ENCODE measurements at places on chromosomes 3 and 15.
A peak's percentile ranks its signal among the peaks of the same experiment; 100 is the strongest.

- no peak for DNase-seq
Observed at GRCh38 chr3:169432708-169433432, 230.6 kb downstream of the MECOM start.

DNA sequence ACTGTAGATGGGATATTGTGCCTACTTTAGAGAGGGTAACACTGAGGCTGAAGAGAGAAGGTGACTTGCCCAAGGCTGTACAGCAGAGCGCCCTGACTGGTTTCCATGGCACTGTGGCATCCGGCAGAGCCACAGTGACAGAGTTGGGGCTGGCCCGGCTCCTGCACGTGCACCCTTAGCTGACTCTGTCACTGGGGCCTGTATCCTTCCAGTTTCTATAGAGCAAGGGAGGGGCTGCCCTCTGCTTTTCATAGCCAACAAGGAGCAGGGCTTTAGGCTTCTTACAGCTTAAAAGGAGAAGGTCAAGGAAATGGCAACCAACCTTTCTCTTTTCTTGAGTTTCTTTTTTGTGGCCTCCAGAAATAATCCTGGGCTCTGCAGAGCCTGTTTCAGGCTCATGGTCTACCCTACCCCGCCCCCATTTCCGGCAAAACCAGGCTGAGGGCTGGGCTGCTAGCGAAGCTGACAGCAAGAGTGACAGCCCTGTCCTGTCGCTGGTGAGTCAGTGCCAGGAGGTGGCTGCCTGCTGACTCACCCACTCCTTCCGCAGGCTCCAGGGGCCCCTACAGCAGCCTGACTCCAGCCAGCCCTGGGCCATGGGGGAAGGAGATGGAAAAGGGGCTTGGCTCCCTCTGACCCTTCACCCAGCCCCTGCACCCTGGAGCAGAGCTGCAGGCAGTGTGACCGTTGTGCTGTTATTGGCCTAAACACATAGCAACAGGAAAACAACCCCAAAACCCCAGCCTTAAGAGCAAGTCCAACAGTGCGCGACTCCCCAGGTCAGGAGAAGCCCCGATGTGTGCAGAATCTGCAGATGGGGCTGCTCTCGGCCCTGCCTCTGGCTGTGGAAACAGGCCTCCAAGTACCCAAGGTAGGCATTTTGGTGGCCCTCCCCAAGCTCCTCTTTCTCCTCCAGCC lies 29.8 kb downstream of the SLC6A6 start:
- DNase-seq: peak; percentile 72

DNA sequence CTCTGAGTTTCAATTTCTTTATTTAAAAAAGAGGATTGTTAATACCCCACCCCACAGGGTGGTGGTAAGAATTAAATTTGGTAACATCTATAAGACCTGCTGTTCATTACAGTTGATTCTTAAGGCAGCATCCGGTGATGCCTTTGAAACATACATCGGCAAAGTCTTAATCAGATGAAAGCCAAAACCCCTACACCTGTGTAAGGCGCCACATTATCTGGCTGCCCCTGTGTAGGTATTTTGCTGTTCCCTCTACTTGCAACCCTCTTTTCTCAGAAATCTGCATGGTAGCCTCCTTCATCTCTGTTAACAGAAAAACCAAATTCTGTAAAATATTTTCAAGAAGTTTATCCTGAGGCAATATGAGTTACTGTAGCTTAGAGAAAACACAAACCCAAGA lies 90.0 kb downstream of the ST6GAL1 start:
- DNase-seq: no peak

DNA sequence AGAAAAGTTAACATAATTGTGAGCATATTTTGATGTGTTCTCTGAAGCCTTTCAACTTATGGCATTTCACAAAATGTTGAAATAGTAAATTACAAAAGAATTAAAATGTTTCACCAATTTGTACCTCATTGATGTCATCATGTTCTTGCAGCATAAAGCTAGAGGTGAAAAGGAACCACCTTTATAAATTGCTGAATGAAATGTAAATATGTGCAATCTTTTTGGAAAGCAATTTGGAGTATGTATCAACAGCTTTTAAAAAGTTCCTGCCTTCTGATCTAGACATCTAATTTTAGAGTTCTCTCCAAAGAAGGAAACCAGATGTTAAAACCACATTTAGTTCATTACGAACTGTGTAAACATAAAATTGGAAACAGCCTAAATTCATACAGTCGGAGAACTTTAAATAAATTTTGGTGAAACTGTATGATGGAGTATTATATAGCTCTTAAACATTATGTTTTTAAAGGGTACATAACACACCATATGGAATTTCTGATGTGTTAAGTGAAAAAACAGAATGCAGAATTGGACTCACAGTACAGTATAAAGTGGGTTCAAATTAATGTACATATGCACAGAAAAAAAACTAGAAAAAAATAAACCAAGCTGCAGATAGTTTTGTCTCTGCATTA lies 311.2 kb upstream of the NAALADL2 start:
- no peak for DNase-seq

GRCh38 chr3:12948891-12949711 lies 107.7 kb upstream of the RPL32 start:
- peak; percentile 58 for DNase-seq

DNA sequence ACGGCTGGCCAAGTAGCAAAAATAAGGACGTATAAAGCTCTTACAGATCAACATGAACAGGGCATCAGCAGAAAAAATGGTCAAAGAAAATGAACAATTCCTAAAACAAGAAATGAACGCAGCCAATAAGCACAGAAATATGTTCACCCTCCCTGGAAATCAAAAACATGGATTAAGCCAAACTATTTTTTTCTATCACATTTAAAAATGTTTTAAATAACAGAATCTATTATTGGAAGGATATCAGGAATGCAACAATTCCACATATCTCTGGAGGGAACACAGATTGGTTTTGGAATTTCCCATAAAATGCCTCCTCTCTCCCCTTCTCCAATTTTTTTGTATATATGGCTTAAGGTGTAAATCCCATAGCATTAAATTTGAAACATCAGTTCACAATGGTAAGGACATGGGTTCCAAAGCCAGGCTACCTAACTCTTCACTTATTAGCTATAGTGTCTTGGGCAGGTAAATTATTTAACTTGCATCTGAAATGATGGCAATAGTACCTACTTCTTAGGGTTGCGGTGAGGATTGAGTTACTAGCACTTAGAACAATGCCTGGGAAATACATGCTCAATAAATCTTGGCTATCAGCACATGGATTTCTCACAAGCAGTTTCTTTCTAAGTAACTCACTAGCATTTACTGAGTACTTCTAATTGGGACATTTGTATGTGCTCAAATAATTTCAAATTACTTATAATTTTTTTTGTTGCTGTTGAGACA lies 10.1 kb downstream of the UACA start:
- no peak for DNase-seq

DNA sequence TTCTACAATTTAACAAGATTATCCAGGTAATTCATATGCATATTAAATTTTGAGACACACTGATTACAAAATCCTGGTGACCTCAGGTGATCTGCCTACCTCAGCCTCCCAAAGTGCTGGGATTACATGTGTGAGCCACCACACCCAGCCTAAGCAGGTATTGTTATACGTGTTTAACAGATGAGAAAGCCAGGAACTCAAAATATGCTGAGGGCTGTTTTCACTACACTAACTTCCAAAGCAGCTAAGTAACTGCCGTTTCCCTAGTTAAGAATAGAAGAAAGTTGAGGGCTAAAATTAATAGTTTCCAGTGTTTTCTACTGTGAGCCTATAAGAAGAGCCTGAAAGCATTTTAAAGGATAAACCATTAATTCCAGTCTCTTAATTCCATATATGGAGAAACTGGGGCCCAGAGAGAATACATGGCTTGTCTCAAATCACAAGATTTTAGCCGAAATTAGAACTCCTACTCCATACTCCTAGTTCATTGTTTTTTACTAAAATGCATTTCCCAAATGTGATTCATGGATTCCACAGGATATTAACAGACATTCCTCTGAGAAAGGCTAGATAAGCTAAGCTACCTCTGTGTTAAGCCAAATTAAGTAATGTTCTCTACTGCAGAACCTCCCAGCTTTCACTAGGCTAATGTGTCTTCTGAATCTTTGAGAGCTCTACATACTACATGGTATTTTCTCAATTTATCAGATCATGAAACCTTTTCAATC lies 17.0 kb upstream of the AVEN start:
- DNase-seq: peak; percentile 96

DNA sequence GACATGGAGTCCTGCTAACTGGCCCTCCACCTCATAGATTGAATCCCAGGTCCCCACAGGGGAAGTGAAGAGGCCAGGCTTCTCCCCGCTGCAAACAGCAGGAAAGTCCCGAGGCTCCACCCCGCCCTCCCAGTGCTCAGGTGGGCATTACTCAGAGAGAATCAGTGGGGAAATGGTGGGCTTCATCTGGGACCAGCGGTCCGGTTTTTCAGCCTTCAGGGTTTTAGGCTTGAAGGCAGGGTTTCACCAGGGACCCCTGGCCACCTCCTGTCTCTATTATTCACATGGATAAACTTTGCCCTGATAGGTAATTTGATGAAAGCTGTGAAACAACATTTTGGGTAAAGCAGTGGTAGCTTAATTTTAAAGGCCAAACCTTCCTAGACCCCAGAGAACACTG lies 31.3 kb downstream of the MKRN3 start:
- DNase-seq: no peak

Data from amniotic epithelial cell (primary cell).